ENCODE measurements at places on chromosomes 1 and 21.

DNA sequence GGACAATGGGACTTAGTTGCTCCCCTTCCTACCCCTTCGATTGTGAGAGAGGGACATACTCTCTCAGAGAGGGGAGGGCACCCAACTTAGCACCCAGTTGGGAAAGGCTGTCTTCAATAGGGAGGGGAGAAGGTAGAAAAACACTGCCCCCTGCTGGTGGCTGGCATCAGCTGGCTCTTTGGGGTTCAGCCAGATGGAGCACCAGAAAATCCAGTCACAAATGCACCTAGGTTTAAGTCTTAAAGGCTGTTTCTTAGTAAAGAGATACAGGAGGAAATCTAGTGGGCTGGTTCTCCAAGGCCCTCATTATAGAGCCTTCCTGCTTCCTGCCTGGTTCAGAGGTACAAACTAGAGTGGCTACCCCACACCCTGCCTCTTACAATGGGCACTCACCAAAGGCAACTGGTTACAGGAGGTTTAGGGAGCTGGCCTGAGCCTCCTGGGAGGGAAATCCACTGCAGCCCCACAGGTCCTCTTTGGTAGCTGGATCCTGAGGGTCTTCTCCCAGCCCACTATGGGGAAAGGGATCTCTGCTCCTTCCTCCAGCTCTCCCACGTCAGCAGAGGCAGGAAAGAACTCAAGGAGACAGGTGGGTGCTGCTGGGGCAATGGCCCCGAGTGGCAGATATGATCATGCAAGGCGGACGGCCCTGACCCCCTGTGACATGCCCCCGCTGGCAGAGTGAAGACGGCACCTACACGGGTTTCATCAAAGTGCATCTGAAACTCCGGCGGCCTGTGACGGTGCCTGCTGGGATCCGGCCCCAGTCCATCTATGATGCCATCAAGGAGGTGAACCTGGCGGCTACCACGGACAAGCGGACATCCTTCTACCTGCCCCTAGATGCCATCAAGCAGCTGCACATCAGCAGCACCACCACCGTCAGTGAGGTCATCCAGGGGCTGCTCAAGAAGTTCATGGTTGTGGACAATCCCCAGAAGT is 28.3 kb downstream of the EIF2D start:
- DNase-seq = peak; percentile 79

DNA sequence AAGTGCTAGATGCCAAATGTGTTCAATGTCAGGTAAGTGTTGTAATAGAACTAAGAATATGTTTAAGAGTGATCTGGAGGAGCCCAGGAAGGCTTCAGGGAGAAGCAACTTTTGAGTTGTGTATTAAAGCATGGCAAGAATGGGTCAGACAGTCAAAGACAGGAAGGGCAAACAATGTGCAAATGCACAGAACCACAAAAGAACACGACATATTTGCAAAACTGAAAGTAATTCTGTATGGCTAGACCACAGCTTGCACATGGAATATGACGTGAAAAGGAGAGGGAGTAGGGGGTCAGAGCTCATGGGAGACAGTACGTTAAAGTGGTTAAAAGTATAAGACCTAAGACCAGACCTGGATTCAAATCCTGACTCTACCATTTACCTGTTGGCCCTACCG is 7.1 kb upstream of the SORT1 start:
- DNase-seq = no peak

- no peak for DNase-seq
Measured at GRCh38 chr1:183635099-183635605, 431 bp downstream of the ARPC5 start.

DNA sequence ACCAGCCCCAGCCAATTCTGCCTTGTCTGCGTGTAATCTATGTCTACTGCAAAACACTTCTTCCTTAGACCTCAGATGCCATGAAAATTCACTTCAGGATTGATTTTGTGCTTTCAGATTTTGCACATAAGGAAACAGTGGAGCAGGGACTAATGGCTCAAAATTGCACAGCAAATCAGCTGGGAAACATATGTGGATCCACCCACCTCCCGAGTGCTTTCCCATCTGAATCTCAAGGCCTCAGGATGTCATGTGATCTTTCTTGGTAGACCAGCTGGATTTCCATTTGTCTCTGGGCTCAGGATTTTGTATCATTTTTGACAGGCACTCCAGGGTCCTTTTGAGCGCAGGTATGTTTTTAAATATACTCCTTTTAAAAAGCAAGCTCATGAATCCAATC is 158.6 kb downstream of the MIS18A start:
- no peak for DNase-seq

- DNase-seq = no peak
Measured at GRCh38 chr1:77686796-77687518, 4.5 kb upstream of the ZZZ3 start.

- DNase-seq = no peak
Measured at GRCh38 chr1:247411621-247412327, 4.2 kb upstream of the NLRP3 start.

DNA sequence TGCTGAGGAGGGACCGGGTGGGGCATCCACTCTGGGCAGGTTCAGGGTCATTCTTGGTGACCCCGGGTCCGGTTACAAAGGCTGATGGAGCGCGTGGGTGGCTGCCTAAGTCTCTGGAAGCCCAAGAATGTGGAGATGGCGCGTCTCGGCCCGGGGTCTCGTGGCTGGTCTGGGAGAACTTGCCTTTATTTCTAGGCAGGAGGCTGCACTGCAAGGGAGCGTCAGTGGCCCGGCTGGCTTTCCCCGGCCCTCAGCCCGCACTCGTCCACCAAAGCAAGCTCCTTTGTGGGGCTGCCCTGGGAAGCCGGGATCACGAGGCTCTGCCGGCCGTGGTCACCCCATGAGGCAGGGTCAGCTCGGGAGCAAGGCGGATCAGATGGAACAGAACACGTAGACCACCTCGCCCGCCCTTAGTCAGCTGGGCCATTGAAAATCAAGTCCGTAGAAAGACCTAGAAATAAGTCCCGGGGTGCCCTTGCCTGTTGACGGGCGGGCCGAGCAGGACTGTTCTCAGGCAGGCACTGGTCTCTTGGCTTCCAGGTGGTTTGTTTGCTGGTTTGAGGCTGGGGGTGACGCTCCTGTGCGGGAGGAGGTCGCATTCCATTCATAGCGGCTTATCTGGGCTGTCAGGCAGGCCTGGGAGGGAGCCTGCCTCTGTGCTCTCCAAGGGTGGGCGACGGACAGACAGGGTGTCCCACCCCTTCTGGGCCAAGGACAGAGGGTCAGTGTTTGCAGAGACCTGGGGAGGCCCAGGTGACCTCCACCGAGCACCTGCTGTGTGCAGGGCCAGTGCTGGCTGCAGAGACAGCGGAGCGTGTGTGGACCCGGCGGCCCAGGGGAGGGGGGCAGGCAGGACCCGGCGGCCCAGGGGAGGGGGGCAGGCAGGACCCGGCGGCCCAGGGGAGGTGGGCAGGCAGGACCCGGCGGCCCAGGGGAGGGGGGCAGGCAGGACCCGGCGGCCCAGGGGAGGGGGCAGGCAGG is 25.8 kb downstream of the COL18A1 start:
- no peak for DNase-seq

- DNase-seq = no peak
Measured at GRCh38 chr1:97505816-97506215, 415.0 kb downstream of the DPYD start.

DNA sequence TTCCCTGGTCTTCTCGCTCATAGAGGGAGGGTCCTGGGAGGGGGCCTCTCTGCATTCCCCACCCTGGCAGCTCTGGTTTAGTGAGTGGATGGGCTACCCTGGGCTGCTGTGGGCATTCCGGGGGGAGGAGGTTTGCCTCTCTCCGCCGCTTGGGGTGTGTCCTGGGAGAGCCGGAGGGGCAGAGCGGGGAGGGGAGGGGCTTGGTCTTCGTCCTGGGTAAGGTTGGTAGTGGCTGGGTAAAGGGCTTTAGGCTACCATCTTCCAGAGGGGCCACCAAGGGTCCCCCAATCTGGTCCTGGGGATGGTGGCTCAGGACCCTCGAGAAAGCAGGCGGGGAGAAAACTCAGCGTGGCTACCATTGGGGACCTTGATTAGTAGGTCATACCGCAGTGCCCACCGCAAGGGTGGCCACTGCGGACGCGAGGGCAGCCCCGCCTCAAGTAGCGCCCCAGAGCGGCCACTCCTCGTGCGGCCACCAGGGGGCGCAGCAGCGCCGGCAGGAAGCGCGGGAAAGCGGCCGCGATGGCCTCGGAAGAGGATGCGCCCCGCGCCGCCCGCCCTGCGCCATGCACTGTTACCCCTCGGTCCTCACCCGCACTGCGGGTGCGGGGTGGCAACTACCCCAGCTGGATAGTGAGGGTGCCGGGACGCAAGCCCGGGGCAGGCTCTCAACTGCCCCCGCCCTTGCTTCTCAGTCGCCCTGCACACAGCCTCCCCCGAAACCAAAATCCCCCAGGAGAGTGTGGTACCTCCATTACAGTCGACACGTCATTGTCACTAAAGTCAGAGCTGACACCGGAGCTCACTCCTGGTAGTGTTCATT is 44.1 kb upstream of the SLC25A33 start:
- peak; percentile 67 for DNase-seq

GRCh38 chr1:114691061-114691460 is 4.3 kb downstream of the AMPD1 start:
- no peak for DNase-seq

DNA sequence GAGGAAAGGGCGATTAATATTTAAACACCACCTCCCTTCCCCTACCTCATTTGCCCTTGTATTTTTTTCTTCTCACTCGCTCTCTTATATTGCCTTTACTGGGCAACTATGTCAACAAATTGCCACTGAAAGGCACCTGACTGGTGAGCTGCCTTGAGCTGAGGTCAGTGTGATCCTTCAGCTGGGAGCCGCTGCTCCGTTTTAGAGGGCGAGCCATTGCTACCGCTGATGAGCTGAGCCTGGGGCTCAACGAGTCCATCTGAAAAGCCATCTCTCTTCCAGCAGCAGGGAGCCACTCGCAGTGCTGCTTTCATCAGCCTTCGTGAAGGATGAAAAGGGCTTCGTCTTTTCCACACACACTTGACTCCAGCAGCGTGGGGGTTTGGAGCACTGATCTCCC is 108.0 kb upstream of the KIF26B start:
- no peak for DNase-seq

DNA sequence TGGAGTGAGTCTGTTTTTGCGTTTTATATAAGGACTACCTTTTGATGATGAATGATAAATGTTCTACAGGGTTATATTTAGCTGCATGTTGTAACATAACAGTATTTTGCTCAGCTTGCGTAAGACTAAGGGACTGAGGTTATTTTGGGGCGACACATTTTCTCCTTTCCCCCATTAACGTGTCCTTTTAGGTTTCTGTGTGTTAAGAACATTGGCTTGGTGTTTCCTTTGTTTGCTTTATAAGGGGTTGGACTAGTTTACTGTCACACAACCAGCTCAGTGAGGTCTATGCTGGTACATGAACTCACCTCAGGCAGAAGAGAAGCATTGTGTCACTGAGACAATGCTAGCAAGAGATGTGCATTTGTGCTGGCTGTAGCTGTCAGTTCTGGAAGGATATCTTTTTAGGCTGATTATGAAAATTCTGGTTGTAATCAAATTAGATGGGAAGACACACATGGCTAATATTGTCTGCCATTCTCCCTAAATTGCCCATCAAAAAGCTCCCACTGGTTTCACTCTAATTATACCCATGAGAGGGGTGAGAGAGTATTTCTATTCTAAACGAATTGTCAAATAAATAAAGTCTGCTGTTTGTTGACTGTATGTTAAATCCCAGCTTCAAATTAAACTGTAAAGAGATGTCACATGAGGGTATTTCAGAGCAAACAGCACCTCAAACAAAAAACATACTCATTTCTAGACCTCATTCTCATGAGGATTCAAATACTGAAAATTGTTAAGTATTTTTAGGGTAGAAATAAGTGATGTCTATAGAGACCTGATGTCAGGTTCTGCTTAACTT is 62.6 kb downstream of the CDC14A start:
- DNase-seq = no peak

GRCh38 chr1:182682898-182683501 is 1.4 kb downstream of the RGS8 start:
- DNase-seq = no peak

GRCh38 chr1:205538235-205538840 is 33.9 kb downstream of the CDK18 start:
- no peak for DNase-seq

GRCh38 chr1:149997585-149998262 is 12.8 kb downstream of the OTUD7B start:
- DNase-seq = no peak

DNA sequence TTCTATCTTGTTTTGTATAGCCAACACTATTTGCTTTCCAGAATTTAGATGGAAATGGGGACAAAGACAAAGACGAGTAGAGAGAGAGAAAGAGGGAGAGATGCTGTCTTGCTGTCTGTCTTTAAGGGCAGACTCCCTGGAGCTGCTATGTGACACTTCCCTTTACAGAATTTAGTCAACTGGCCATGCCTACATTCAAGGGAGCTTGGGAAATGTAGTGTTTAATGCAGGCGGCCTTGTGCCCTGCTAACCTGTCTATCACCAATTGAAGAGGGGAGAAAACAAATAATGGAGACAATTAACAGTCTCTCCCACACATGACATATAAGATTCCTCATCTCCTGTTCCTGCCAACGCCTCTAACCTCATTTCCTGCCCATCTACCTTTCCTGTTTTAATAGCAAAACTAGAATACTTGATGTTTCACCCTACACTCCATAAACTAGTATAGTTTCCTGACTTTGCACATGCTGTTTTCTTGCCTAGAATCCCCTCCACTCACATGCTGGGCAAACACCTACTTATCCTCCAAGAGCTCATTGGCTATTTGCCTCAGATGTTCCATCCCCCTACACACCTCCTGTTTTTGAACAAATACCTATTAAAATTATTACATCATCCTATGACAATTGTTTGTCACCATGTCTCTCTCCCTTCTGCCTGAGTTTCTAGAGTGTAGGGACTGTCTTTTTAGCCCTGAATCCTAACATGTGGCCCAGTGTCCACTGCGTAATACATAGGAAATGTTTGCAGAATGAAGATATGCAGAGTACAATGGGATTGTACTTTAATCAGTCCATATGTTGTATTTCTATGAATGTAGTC is 117.2 kb downstream of the SLC25A24 start:
- DNase-seq = no peak

- DNase-seq = no peak
Measured at GRCh38 chr1:55076356-55076755, 37.0 kb downstream of the PCSK9 start.

DNA sequence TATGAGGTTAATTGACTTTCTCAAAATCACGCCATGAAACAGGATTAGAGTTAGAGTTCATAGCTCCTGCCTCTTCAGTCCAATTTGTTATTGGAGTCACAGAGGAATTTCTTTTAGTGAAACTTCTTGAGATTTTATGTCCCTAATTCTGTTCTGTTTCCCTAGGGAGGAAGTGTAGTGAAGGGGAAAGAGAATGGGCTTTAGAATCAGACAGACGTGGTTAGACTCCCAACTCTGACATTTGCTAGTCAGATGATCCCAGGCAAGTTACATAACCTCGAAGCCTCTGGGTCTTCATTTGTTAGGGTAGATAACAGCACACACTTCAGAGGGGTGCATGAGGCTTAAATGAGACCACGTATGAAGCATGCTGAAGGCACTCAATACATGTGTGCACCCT is 83.9 kb downstream of the ASTN1 start:
- DNase-seq = no peak

GRCh38 chr1:211738691-211739301 is 63.4 kb upstream of the NEK2 start:
- peak; percentile 3 for DNase-seq
